Heart right ventricle (tissue), 16 donors: ENCODE measurements at places on chromosomes 2 and 18. TPM values are rescaled to one million over a fixed set of nuclear protein-coding genes. Genes with fewer than 3 reads are reported as not detected.

Gene AKAIN1
- total RNA-seq, result not detected

Gene MYO5B
- 0.50 TPM for total RNA-seq

Gene CHRND
- not detected for total RNA-seq

Gene TLX2
- total RNA-seq, result not detected

Gene CD207
- not detected for total RNA-seq

Gene RGPD4
- not detected for total RNA-seq

Gene ZBTB14
- 5.5 TPM for total RNA-seq

Gene IRS1
- 15.8 TPM for total RNA-seq

DNA sequence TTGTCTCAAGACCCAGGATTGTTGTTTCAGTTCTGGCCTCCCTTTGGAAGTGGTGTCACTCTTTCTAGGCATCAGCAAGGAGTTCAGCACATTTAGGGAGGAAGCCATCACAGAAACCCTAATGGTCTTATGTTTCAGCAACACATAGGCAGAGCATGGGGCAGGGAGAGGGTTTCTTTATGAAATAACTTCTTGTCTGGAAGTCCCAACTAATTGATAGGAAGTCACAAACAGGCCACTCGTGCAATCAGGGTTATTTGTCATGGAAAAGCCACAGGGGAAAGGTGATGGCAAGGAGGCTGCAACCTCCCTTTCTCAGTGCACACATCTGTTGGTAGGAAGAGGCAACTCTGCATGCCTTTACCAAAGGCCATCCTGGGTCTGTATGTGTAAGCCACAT is 103.0 kb downstream of the BCL11A start:
- DNase-seq, result no peak

DNA sequence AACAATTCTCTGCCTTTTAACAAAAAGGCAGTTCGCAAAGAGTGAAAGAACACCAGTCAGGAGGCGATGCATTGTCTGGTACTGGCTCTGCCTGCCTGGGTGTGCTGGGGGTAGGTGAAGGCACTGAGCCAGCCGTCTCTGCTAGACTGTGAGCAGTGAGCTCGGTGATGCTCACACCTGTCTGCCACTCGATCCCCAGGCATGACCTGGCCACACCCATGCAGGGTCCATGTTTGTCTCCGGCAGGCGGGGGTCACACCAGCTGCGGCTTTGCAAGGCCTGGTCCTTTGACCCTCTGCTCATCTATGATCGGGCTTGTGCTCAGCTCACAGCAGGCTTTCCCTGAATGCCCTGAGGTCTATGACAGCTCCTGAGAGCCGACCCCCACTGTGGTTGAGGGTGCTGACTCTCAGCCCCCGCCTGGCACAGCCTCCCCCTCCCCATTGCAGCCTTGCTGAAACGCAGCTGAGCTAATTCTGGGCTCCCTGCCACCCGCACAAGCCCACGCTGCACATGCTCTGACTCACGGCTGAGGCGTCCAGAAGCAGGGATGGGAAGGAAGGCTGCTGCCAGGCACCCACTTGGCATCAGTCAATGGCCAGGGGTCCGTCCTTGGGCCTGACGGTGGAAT is 23.7 kb downstream of the CRACDL start:
- peak; percentile 55 for DNase-seq

DNA sequence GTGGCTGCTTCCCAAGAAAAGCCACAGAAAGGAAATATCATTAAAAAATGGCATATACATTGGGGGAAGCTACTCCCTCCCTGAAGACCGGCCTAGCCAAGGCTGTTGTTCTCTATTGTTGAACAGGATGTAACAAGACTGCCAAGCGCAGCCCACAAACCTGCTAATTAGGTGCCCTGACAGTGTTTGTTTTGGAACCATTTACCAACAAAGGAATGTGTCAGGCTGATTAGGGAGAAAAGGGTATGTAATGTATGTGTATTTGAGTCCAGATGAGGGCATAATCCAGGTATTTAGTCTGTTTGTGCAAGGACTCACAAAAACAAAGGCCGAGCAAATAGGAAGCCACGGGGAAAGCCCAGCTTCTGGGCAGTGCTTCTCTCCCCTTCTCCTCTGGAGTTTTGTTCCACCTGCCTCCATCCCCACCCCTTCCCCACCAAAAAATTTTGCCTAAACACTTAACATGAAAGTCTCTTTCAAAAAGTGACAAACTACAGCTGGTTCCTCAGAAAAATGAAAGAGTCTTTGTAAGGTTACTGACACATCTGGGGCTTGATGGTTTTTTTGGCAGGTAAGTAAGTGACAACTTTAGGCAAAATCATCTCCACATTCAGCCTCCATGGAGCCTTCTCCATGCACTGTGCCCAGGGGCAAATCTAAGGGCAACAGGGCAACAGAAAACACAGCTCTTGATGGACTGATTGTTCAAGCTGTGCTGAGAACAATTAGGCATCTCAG is 78.3 kb upstream of the FZD5 start:
- peak; percentile 33 for DNase-seq

DNA sequence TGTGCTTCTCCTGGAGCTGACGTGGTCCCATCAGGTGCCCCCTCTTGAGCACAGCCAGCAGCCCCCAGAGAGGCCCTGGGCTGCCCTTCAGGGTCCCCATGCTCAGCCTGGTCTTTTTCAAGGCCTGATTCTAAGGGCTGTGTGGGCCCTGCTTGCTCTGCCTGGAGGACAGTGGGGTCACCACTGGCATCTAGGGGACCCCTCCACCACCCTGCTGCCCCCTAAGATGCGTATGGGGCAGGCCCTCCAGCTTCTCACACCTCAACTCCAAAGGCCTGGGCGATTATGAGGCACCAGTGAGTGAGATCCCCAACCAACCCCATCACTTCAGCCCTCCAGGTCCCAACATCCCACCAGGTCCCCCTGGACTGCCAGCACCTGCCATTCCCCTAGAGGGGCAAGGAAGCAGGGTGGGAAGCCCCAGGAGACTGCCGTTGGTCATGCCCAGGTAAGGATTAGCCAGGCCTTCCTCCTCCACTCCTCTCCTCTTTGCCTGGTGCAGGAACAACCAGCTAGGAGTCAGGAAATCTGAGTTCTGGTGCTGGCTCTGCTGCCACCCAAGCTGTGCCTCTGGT is 114.4 kb downstream of the SMAD7 start:
- DNase-seq, result no peak

GRCh38 chr2:165746501-165746900 is 47.5 kb downstream of the GALNT3 start:
- no peak for DNase-seq

DNA sequence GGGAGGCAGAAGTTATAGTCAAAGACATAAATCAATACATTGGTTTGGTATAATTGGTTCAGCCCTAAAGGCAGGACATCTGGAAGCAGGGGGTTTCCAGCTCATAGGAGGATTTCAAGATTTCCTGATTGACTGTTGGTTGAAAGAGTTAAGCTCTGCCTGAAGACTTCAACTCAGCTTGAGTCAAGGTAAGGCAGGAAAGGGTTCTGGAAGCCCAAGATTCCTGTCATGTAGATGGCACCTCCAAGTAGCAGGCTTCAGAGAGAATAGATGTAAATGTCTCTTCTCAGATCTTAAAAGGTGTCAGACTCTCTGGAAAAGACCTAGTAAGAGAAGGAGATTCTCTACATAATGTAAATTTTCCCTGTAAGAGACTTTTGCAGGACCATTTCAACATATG is 335.3 kb downstream of the RIT2 start:
- no peak for DNase-seq

DNA sequence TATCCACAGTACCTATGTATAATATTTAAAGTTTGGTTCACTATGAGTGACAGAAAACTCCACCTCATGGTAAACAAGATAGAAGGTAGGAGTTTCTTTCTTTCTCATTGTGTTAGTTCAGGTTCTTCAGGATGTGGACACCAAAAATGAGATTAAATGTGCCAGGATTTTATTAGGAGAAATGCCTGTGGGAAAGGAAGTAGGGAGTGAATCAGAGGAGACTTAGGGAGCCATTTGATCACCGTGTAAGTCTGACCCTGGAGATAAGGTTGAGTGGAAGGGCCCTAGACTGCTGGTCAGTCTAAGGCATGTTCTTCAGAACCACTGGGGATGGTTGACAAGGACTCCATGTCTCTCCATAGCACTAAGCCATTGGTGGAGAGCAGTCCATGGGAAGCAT is 8.1 kb downstream of the AOX1 start:
- no peak for DNase-seq

DNA sequence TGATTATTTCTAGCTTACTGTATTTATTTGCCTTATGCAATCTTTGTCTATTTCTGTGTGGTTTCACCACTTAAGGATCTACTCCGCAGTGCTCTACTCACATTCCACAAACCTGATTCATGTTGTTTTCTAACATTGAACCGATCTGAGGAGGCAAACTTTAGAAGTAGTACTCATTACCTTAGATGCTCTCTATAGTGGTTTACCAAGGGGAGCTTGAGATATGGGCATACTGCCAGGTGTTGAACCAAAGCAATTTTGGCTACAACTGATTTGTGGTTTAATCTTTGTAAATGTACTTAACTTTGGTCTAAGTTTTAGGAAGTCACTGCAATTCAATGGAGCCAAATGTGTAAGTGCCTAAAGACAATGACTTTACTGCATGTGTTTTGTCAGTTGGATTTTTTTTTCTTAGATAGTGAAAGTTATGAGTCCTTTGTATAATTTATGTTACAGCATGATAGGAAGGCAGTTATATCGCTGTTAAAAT is 50.1 kb downstream of the MAP2 start:
- no peak for DNase-seq

DNA sequence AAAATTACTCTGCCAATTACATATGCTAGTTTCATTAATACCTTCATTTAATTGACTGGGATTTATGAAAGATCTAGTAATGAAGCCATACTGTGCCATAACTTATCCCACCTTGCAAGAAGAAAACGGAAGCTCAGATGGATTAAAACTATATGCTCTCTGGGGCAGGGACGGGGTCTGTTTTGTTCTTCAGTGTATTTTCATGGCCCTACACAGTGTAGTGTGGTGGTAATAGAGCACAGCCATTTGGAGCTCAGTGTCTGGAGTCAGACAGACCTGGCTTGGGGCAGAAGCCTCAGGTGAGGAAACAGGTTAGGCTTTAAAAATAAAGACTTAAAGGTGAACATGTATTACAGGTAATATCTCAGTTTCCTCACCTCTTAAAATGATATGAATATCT is 62.3 kb downstream of the FIGN start:
- no peak for DNase-seq

GRCh38 chr2:168452781-168453180 is 3.3 kb upstream of the CERS6 start:
- no peak for DNase-seq

- no peak for DNase-seq
Observed at GRCh38 chr2:227377467-227378351, 1.4 kb downstream of the TM4SF20 start.

DNA sequence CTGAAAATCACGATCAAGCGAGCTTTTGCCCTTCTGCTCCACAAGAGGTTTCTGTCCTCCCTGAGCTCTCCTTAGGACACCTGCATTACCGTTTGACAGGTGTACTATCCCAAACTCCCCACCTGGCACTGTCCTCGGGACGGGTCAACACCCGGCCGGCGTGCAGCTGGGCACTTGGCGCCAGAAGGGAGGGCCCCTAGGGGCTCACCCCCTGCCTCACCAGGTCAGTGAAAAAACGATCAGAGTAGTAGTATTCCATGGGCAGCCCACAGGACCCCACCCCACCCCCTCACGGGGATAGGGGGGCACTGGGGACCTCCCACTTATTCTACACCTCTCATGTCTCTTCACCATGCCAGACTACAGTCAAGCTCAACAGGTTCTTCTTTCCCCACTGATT is 117.6 kb upstream of the ANKRD30BL start:
- no peak for DNase-seq

GRCh38 chr2:237408335-237409000 is 5.5 kb downstream of the COL6A3 start:
- DNase-seq, result peak; percentile 38

DNA sequence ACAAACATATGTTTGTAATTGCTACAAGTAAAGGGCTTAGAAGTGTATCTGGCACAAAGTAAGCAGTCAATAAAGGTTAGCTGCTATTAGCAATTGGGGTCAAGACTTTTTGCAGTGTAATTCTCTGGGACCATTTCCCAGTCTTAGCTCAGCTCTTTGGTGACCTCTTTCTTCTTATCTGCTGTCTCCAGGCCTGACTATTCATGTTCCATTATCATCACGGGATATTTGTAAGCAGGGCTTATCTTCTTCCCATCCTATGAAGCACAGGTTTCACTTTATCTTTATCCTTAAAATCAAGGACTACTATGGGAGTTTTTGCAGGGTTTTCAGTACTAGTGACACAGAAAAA is 131.7 kb downstream of the DOCK10 start:
- no peak for DNase-seq

- DNase-seq, result no peak
Observed at GRCh38 chr18:7601246-7601615, 34.1 kb downstream of the PTPRM start.

GRCh38 chr2:144133936-144134665 is 385.8 kb downstream of the ZEB2 start:
- DNase-seq, result no peak

DNA sequence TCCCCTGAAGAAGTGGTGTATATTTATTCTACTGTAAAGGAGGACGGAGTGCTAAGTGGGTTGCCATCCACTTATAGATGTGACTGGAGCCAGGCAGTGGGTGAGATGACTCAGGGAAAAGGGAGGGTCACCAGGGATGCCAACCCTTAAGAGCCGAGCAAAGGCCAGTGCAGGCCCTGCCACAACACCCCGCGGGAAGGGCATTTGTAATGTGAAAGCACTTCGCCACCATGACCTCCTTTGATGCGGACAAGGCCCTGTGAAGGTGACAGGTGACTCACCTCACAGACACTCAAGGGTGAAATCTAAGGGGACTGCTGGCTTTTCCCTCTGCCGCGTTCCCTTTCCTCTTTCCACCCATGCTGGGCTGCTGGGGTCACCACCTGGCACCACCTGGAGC is 50.2 kb upstream of the MRPL33 start:
- DNase-seq, result peak; percentile 37

GRCh38 chr2:231384970-231385369 is 10.5 kb upstream of the B3GNT7 start:
- no peak for DNase-seq

GRCh38 chr2:144477957-144478311 is 42.0 kb downstream of the ZEB2 start:
- no peak for DNase-seq

DNA sequence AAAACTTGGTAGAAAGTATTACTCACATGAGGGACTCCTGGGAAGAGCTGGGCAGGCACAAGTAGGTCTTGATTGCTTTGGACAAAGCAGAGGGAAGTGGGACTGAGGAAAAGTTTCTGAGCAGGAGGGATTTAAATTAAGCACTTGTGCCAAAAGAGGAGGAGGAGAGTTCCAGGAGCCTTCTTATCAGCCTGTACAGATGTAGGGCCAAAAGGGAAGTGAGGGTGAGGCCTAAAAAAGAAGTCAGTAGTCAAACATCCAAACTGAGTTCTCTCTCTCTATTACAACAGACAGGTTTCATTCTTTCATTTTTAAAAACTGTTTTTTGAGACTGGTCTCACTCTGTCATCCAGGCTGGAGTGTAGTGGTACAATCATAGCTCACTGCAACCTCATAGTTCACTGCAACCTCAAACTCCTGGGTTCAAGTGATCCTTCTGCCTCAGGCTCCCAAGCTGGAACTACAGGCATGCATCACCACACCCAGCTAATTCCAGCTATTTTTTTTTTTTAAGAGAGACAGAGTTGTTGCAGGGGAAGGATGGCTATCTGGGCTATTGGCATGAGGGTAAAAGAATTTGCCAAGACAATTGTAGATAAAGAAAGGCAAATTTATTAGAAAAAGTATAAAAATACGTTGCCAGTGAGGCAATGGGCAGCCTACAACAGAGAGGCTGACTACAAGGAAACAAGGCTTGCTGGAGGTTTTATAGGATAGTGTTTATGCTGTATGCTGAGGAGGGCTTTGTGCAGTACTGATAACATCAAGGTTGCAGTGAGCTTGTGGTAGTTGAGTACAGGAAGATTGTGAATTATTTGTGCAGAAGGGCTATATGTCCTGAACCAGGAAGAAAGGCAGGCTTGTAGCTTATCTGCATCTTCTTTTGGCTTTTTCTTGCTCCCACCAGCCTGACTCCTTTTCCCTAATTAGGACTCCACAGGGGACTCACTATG is 29.0 kb downstream of the CFAP210 start:
- no peak for DNase-seq
